ENCODE measurements at places on chromosomes 3 and 15.

DNA sequence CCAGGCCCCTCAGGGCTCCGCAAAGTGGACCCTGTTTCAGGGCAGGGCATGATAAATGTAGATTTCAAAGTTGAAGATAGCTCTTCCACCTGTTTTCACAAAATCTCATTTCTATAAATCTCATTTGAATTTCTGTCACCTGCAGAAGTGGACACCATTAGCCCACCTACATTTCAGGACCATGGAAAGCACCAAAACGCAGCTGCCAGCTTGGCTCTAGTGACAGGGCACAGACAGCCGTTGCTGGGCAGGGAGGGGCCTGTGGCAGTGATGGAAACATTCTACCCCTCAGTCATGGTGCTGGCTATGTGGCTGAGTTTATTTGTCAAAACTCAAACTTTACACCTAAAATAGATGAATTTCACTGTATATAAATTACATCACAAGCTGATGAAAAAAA, 40.4 kb downstream of the PRR23E start:
- no peak for DNase-seq

- no peak for DNase-seq
Observed at GRCh38 chr3:76986876-76987474, 52.9 kb upstream of the ROBO2 start.

- DNase-seq: no peak
Observed at GRCh38 chr3:171831936-171832335, 11.2 kb upstream of the TMEM212 start.

- DNase-seq: peak; percentile 57
Observed at GRCh38 chr3:42501681-42502428, 588 bp upstream of the VIPR1 start.
